ENCODE measurements at places on chromosomes 5 and 9.

DNA sequence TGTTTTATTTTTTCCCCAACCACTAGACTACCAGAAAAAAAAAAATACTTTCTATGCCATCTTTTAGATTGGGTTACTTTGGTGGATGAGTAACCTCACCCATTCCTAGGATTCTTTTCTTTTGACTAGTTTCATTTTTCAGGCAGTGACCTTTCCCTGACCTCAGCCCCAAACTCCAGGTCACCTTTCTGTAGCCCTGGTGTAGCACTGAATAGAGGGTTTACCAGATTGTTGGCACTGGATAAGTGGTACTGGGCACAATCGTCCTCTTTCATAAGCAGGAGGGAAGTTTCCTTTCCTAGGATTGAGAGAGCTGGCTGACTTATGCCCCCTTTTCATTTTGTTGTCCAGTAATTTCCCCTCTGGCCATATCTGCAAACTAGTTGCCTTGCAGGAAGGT is 169.4 kb upstream of the TMEM161B start:
- DNase-seq, result no peak

DNA sequence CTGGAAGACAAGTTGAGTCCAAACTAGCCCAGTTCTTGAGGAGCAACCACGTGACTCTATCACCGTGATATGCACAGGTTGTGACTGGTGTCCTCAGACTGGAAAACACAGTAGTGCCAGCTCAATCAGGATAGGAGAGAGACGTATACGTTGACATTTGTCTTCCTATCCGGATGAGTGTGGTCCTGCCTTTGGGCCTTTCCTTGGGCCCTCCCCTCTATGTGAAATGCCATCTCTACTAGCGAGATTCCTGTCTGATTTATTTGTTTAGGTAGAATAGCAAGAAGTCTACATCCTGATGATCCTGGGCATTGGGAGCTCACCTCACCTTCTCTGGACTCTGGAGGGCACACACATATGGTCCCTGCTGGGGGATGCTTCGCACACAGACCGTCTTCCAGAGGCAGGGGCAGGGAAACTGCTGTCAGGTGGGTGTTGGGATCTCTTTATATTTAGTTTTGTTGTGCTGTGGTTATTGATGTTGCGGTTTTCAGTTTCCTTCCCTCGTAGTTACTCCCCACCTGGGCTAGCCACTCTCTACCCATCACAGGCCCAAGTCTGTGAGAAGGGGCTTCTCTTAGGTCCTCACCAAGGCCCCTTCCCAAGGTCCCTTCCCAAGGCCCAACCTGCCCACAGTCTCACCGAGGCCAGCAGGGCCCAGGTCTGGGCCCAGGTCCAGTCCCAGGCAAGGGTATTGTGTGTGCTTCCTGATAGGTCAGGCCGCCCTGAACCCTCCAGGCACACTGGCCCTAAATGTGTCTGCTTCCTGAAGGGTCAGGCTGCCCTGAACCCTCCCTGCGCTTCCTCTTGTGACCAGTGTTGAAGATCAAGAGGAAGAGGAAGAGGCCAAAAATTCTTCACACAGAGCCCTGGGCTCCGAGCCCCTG is 19.0 kb upstream of the SPINK4 start:
- no peak for DNase-seq

DNA sequence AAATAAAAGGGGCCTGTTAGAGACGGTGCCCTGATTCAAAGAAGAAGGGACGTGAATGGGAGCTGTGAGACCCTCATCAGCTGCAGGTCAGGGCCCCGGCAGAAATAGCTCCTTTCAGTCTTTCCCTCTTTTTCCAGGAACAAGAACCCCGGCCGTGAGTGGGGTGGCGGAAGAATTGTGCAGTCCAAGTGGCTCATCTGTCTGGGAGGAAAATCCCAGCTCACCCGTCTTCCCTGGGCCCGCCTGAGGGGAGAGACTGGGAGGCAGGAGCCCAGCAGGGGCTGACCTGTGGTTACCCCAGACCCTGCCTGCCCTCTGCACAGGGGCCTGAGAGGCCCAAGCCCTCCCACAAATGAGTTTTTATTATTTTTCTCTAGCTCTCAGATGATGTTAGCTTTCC is 24.8 kb upstream of the CSF1R start:
- DNase-seq, result no peak

GRCh38 chr9:109253637-109254284 is 67.1 kb downstream of the EPB41L4B start:
- no peak for DNase-seq

- DNase-seq, result no peak
Observed at GRCh38 chr5:176446884-176447590, 1.1 kb upstream of the FAF2 start.

DNA sequence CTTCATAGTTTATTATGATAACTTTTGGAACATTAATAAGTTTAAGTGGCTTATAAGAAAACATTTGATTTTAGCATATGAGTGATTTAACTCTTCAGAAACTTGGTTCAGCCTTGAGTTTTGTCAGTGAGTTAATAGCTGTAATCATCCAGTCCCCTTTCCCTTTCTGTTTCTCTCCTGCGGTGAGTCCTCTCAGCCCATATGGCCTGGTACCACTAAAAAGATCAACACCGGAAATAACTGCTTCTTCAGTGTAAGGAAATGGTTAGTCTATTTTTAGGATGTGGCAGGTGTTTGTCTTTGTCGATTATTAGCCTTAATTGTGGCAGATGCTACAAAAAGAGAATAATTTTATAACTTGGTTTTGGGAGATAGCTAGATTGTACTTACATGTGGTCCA is 120.2 kb upstream of the GRHPR start:
- DNase-seq, result no peak

GRCh38 chr5:175021321-175021720 is 296.9 kb downstream of the MSX2 start:
- no peak for DNase-seq

GRCh38 chr5:10935536-10935935 is 174.5 kb upstream of the DAP start:
- no peak for DNase-seq

GRCh38 chr5:64451551-64451950 is 54.3 kb upstream of the RGS7BP start:
- no peak for DNase-seq

- no peak for DNase-seq
Observed at GRCh38 chr5:68046445-68046844, 169.1 kb upstream of the PIK3R1 start.

DNA sequence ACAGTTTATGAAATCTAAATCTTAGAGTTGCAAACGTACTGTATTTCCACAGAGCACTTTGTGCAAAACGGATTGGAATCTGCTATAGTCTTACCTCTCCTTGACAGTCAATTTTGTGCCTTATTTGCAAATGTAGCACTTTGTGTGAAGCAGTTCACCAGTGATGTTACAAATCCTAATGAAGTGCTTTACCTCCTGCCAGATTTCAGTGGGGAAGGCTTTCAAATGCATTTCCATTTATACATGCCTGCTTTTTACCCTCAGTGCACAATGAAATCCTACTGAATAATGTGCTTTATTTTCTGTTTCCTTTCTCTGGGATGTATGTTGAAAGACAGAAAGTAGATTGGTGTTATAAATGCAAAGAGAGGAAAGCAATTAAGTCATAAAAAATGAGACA is 2141.6 kb upstream of the C9orf72 start:
- DNase-seq, result no peak

GRCh38 chr9:110465190-110465589 is 114.4 kb downstream of the SVEP1 start:
- no peak for DNase-seq

DNA sequence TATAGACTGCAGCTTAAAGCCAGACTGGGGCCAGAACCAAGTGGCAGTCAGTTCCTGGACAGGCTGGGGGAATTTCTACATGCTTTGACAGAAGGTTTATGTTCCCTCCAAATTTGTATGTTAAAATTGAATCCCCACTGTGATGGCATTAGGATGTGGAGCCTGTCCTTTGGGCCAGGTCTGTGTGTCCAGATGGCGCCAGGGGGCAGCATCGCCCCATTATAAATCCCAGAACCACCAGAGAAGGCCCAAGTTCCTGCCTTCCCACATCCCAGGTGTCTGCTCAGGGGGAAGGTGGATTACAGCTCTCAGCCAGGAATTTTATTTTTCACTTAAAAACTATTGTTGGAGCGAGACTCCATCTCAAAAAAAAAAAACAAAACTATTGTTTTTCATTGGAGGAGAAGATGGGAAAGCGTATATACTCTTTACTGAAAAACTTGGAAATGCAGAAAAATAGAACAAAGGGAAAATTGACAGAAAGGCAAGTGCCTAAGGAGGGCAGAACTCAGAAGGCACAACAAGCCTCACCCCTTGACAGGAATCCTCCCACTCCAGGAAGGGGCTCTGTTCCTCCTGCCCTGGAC is 5.0 kb downstream of the IL3 start:
- DNase-seq, result no peak

GRCh38 chr9:102700936-102701335 is 294.2 kb upstream of the CYLC2 start:
- no peak for DNase-seq

DNA sequence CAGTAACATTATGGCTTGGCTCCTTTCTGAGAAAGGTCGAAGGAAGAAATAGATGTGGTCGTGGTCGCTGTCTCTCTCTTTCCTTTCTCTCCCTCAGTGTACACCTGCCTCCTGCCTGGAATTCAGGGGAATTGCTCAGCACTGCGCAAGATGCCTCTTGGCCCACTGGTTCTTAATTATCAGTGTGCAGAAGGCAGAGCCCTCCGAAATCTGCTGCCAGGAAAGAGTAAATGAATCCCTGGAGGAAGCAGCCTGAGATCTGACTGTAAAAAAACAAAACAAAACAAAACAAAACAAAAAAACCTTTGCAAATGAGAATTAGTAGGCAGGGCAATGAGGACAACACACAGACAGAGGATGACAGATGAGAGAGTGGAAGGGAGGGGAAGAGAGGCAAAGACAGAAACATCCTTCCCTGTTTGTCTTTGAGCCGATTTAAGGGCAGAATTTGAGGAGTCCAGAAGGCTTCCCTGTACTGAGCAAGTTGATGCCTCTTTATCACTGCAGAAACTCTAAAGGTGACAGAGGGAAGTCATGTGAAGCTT is 113.8 kb upstream of the PUM3 start:
- no peak for DNase-seq

DNA sequence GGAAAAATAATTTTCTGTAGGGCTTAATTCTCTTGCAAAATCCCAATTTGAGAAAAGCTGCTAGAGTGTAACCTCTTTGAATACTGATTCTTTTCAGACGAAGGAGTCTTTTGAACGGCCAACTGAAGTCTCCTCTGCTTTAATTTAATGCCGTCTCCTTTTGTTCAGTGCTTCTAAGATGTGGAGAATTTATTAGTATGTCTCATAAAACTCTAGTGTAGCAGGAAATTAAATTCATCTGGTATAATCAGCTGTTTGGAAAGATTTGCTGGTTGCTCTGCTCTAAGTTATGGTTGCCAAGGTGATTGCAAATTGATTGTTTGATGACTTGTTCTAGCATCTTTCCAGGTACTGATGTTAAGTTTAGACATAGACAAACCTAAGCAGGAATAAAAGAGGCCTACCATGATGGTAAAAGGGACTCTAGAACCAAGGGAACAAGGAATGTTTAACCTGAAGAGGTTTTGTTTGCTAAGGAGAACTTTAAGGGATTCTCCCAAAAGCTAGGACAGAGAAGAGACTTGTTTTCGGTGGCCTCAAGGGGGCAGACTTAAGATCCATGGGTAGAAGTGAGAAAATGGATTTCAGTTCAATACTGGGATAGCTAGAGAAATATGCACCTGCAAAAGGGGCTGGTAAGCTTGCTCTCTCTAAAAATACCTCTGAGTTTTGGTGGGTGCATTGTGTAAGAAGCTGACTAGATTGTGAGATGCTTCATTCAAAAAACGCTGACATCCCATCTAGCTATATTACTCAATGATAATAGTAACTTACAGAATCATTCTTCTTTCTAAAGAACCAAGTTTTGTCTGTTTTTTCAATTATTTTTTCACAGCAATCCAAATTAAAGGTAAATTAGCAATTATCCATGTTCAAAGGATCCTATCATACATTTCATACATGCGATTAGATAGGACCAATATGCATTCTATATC is 5.7 kb upstream of the ADRB2 start:
- no peak for DNase-seq

All from stimulated activated CD8-positive, alpha-beta memory T cell treated with anti-CD3 and anti-CD28 coated beads, Interleukin-7, amount 100 ng/mL, for 1 hour (primary cell).